Stimulated activated CD4-positive, alpha-beta T cell treated with anti-CD3 and anti-CD28 coated beads, Interleukin-4, amount 100 ng/mL, for 48 hours (primary cell): ENCODE measurements at places on chromosomes 5 and 9.

DNA sequence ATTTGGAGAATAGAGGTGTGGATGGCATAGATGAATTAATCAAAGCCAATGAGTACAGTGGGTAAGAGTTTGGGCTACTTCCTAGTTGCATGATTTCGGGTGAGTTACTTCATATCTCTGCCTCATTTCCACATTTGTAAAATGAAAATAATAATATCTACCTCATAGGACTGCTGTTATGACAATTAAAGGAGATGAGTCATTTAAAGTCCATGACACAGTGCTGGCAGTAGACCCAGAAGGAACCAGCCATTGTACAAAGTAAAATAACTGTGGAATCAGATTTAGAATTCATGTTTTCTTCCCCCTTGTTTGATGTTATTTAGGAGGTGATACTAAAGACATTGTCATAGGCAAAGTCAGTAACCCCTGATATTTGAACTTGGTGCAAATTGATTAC lies 139.5 kb upstream of the SLC27A6 start:
- no peak for DNase-seq

GRCh38 chr9:102985162-102985895 lies 9.8 kb upstream of the CYLC2 start:
- no peak for DNase-seq

DNA sequence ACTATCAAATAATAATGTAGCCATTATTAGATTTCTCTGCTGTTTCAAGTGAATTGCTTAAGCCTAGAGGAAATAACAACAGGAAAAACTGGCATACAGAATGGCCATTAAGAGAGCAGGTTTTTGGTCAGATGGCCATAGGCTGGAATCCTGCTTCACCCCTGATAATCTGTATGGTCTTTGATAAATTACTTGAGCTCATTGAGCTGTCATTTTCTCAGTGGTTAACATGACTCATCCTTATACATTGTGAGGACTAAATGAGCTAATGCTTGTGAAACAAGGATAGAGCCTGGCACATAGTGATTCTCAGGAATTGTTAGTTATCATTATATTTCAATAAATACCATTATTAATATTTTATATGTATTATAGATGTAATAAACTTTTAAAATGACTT lies 516.5 kb downstream of the KIF4B start:
- DNase-seq, result no peak

DNA sequence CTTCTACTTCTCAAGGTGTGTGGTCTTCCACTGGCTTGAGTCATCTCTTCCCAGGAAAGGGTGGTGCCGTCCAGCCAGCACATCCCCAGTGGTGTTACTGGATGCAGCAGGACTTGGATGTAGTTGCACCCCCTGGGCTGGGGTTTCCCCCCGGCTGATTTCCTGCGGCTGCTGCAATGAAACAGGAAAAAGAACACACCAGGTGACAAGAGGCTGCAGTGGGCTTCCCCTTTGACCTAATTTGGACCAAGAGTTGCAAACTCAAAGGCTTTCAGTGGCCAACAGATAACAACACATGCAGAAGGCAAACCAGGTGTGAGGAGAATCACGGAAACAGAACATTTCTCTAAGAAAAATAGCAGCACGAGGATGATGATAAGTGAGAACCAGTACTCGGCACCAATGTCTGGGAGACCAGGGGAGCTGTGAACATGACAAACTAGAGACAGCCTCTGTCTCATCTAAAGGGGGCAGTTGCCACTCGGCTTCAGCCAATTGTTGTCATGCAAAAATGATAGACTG lies 83.7 kb downstream of the PDE6A start:
- no peak for DNase-seq

GRCh38 chr9:126162611-126163381 lies 163.8 kb upstream of the MVB12B start:
- DNase-seq, result no peak
